ENCODE measurements at places on chromosomes 5 and 9.

GRCh38 chr9:128862401-128862851, 19.3 kb downstream of the KYAT1 start:
- DNase-seq = no peak

- no peak for DNase-seq
Observed at GRCh38 chr9:108052431-108053080, 563.0 kb upstream of the KLF4 start.

DNA sequence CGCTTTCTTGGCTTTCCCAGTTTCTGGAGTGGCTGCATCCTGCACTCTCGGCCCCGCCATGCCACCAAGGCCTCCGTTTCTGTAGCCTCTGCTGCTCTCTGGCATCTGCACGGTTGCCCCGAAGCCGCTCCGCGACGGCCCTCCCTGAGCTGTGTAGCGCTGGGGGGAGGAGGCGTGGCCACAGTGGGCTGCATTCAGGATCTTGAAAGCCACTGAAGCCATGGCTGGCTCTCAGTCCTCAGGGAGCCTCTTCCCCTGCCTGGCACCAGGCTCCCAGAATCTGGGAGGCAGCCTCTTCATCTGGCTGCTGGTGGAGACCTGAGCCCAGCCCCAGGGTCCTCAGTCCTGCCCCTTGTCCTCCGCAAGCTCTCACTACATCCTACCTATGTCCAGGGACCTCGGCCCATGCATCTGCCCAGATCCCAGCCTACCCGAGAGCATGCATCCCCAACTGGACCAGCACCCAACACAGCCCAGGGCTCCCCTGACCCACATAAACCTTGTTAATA, 25.1 kb downstream of the PAEP start:
- no peak for DNase-seq

- DNase-seq = no peak
Observed at GRCh38 chr9:911005-911404, 65.5 kb upstream of the DMRT3 start.

- no peak for DNase-seq
Observed at GRCh38 chr5:83991566-83992224, 271.0 kb upstream of the HAPLN1 start.

DNA sequence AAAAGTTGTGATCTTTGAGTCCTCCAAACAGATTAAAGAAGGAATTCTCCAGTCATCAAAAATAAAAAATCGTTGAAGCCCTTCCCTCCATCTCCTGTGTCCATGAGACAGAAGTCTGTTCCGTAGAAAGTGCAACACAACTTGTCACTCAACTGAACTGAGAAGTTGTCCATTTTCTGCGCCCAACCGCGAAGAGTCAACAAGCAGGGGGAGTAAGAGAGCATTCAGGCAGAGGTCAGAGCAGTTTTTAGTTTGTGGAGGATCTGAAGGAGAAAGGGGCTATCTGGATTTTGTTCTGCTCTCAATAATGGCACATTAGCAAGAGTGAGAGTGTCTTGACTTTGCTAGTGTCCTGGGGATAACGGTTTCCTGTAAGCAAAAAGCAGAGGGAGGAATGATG, 303.9 kb downstream of the ICE1 start:
- DNase-seq = no peak

DNA sequence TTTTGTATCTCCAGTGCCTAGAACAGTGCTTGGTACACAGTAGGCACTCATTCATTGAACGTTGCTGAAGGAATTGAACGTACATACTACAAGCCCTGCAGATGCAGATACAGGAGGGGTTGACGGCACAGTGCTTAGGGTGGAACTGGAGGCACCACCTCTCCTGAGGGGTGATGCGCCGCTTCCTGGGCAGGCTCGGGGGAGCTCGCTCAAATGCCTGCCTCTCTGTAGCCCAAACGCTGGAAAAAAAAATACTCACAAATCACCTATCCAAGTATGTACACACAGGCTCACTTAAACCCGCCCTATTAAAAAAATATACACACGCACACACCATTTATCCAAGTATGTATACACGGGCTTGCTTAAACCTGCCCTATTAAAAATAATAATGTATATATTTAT, 536 bp upstream of the COMMD10 start:
- DNase-seq = peak; percentile 28

DNA sequence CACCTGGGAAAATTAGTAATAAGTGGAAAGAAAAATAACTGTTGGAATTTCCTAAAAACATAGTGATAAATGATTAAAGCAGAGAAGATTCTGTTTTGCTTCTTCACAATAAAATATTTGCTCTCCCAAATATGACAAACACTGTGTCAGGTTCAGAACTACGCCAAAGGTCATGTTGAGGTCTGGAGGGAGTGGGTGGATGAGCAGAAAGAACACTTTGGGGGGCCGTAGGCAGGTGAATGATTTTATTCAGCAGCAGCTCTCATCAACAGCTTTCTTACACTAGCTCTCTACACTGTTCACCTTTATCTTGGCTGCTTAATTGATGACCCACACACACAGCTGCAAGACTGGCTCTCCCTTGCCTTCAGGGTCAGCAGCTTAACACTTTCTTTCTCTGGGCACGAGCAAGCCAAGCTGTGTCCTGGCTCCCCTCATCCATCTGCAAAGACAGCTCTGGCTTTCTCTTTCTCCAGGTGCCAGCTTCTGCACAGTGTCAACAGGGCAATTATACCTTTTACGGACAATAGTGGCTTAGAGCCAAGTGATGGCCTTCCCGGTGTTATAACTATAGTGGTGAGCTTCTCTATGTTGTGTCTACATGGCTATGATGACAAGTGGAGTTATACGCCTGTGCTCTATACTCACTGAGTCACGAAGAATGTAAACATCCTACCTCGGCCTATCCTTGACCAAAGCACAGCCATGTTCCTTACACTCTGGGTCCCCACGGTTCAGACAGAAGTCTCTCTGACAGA, 18.9 kb upstream of the GPX8 start:
- DNase-seq = no peak

- DNase-seq = no peak
Observed at GRCh38 chr5:160436017-160436416, 14.4 kb downstream of the PTTG1 start.

DNA sequence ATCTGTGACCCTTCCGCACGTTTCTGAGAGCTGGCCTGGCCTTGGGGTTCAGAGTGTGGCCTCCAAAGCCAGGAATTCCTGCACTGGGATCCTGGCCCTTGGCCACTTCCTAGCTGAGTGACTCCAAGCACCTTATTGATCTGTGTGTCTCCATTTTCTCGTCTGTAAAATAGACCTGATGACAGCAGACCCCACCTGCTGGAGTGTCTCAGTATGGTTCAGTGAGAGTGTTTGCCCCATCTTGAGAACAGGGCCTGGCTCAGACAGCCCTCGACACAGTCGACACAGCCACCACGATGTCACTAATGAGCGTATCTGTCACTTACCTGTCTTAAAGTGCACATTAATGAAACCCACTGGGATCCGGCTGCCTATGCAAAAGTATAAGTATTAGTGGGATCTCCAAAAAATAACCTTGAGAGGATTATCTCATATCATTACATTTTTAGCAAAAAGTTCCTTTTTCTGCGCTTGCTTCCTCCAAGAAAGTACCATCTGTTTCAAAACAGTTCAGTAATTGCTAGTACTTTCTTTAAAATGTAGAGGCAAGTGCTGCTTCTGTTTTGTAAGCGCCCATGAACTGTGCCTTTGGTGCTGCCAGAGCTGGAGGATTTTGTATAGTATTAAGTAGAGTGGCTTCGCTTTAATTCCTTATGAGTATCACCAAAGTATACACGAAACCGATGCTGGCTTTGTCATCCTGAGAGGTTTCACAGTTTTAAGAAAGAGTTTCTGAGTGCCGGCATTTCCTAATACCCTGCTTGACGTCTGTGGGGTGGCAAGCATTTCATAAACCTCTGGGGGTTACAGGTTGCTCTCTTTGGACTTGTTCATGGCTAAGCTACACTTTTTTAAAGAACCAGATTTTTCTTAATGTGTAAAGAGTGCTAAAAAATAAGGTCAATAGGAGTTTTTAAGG, 31.7 kb downstream of the UBE2QL1 start:
- no peak for DNase-seq

DNA sequence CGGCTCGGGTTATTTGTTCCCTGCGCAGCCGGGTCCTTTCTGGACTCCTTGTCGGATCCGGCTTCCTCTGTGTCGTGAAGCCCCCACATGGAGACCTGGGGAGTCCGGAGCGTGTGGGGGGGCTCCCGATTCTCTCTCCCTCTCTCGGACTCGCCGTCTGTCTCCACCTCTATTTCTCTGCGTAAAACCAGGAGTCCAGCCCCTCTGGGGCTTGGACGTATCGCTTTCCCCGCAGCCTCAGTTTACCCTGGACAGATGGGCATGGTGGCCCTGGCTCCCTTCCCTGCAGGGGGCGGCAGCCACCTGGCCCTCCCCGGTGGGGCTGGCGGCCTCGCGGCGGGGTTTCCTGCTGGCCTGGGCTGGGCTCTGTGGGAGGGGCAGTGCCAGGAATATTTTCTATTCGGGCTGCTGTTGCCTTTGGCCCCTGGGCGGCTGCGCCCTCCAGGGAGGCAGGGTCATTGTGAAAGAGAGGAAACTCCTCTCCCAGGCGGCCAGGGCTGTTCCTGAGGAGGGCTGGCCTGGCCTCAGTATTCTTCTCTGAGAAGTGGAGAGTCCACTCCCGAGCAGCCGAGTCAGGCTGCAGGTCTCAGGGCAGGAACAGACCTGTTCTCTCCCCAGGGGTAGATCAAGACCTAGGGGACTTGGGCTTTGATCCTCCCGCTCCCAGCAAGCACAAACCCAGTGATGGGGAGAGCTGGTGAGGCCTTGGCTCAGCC, 665 bp downstream of the ASS1 start:
- DNase-seq = no peak

DNA sequence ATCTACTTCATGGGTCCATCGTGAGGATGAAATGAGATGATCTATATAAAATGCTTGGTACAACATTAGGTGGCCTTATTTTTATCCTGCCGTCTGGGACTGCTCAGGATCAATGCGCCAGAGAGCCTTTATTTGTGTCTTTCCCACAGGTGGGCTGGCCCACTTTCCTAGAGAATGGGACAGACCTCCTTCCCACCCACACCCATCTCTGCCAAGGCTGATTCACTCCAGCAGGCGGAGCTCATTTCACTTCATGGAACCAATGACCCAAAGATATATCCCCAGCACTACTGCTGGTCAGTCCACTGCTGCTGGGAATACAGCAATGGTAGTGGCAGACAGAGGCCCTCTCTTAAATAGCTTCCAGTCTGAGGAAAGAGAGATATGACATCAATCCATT, 35.7 kb downstream of the TGFBI start:
- DNase-seq = no peak

GRCh38 chr5:171250738-171251137, 58.3 kb upstream of the TLX3 start:
- DNase-seq = no peak

DNA sequence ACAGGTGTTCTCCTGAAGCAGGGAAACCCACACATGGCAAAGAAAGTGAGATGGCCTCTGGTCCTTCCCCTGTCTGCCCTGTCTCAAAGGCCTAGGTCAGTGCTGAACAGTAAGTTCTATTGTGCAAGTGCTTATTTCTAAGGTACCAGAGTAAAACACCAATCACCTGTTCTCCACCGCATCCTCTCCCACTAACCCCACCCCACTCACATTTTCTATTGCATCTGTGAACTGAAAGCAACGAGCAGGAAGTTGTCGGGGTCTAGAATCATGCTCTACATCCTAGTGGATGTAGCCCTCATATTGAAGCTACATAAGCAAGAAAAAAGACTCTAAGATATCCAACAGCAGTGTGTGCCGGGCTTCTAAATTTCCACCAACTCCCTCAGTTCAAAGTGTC, 265.9 kb downstream of the ENC1 start:
- no peak for DNase-seq

DNA sequence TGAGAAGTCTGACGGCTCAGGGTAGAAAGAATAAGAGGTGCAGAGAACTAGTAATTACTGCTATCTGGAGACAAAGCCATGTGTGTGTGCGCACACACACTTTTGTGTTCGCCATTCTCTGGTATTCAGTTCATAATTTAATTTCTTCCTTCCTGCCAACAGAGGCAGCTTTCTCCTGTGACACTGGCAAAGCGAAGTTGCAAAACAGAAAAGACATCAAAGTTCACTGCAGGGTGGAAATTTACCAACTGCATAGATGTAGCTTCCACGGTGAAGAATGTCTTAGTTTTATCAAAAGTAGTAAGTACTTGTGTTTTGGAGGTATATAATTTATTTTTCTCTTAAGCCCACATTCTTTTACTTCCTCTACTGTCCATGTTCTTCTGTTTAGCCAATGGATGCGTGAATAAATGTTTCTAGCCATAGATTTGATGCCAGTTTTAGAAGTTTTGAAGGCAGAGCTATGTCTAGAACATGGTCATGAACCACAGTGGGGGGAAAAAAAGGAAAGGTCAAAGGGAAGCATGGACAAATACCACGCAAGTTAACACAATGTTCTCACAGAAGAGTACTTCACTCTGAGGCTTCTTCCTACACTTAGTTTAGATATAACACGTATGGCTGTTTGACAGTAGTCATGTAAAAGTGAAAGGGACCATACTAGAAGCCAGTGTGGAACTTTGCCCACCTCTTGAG, 536.5 kb upstream of the GRIA1 start:
- no peak for DNase-seq

DNA sequence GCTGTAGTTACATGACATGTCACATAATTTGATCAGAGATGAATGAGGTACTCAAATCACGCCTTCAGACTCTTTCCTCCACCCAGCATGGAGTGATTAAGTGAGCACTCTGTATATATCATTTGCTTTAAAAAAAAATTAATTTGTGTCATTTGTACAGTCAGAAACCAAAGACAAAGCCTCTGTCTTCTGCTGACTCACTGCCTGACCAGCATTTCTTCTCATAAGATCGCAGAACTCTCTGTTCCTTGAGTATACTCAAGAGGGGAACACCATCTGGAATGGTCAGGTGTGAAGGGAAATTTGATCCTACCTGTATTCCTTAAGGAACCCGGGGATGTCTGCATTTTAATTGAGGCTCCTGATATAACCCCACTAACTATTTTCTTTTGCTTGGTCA, 254.4 kb downstream of the FAM114A2 start:
- no peak for DNase-seq

- DNase-seq = peak; percentile 55
Observed at GRCh38 chr5:131413605-131414559, 150.0 kb downstream of the CDC42SE2 start.

DNA sequence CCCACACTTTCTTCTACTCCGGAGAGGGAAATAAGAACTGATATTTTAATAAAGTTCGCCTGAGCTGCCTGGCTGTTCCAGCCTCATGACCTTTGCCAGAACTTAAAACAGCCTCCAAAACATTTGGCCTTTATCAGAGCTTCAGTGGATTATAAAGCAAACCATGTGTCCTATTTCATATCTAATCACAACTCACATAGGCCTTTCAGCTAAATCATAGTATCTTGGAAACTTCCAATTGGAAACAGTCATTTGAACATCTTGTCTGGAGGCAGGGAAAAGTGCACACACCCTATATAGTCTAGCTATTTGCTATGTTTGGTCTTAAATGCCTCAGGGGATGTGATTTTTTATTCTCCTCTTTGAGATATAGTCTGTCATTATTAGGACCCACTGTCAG, 46.0 kb upstream of the FREM1 start:
- DNase-seq = no peak

- DNase-seq = no peak
Observed at GRCh38 chr9:94780516-94780950, 54.0 kb downstream of the AOPEP start.

Data from CD4-positive, alpha-beta T cell treated with Interleukin-21 for 1 hour (primary cell).